ENCODE measurements at places on chromosomes 16 and 17.

GRCh38 chr17:60135951-60136666 lies 13.7 kb upstream of the CA4 start:
- DNase-seq: no peak

DNA sequence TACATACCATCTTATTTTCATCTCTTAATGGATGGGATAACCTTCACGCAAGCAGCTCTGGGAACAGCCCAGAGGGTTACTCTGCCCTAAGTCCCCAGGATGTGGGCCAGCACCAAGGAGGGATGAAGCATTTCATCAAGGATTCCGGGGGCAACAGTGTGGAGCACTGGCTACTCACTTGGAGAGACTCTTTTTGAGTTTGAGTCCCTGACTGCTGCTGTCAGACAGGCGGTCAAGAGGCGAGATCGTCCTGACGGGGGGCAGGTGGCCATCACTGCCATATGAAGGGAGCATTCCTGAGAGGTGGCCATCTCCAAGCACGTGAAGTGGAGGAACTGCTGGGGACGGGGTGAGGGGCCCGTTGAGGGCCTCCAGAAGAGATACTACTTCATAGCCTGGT lies 18.1 kb upstream of the FOXJ1 start:
- DNase-seq: no peak

- DNase-seq: no peak
These were observed 62.7 kb downstream of the TEX2 start for GRCh38 chr17:64200080-64201032.

GRCh38 chr17:77370586-77370985 lies 229.8 kb downstream of the SEC14L1 start:
- no peak for DNase-seq

- DNase-seq: no peak
These were observed 247.0 kb upstream of the CCL2 start for GRCh38 chr17:34008125-34008524.

DNA sequence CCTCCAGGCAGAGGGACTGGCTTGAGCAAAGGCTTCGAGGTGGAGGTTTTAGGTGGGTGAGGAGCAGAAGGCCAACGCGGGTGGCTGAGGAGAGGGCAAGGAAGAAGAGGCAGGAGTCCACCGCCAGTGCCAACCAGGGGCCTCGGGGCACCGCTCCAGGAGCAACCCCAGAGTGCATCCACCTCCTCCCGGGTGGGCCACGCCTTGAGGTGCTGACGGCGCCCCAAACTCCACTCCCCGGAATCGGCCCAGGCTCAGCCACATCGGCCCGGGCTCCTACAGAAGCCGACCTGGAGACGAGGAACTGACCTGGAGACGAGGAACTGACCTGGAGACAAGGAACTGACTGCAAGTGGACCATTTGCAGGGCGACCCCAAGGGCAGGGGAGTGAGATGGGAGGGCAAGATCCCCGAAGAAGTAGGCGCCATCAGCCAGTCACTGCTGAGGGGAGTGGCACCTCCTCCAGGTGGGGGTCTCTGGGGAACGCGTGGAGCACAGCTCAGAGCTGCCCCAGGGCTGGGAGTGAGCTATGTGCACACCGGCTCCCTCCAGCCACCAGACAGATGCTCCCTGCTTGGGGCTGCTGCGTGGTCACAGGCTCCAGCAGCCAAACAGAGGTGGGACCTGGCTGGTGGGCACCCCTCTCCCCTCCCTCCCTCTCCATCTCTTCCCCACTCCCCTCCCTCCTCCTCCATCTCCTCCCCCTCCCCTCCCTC lies 29.2 kb upstream of the CBFA2T3 start:
- no peak for DNase-seq

DNA sequence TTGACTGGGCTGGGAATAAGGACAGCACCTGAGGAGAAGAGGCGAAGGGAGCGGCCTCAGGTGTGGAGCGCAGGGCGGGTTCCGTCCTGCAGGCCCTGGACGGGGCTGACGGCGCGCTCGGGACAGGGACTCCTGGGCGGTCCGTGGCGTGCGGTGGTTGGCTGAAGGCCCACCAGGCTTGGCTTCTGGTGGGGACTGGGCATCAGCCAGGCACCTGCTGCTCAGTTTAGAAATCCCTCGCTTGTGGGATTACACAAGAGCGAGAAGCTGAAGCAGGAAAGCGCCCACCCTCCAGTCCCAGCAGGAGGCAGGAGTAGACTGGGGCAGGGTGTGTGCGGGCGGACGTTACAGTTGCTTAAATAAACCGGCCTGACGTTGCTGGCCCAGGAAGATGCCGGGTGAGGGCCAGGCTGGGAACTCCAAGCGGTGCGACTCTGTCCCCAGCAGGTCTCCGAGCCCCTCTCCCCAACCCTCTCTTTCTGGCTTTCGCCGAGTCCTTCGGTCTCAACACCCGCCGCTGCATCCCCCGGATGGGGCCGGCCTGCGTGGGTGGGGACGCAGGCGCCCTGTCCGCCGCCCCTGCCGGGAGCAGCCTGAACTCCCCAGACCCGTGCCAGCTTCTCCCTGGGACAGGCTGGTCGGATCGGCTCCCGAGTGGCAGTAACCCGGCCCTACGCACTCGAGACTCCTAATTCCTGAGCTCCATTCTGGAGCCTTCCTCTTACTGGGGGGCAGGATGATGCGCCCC lies 639 bp downstream of the MIF4GD start:
- DNase-seq: no peak

GRCh38 chr17:17120701-17121100 lies 78.4 kb downstream of the MPRIP start:
- DNase-seq: no peak

- DNase-seq: no peak
These were observed 30.0 kb downstream of the AXIN2 start for GRCh38 chr17:65531256-65532100.

GRCh38 chr17:57604771-57605674 lies 140.1 kb downstream of the CCDC182 start:
- no peak for DNase-seq

All from NCI-H187 treated with DMSO at 0.1 percent for 48 hours (cell line).